ENCODE measurements at places on chromosomes 7 and 10.
A peak's percentile ranks its signal among the peaks of the same experiment; 100 is the strongest.

DNA sequence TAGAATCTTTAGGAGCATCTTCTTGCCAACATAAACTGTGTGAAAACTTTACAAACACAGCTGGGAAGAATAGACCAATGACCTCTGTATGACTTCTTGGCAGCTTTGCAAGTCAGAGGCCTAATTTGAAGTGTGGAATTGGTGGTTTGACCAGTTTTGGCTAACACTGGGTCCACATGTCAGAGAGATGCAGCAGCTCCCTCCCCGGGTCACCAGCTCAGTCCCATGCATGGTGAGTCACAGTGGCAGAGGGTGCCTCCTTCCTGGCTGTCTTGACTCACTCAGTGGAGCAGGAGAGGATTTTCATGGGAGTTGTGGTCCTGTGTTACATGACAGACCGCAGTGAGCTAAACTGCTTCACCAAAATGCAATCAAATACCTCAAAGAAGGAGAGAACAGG is 8.2 kb upstream of the STARD3NL start:
- H3K4me1 ChIP-seq: peaks cover 39% of the 10 kb centered on the region
- no peaks in the 10 kb centered on the region for H3K27me3 ChIP-seq
- H3K36me3 ChIP-seq: no peaks in the 10 kb centered on the region
- H3K27ac ChIP-seq: no peak overlapping the region
- no peak overlapping the region for H3K4me3 ChIP-seq

DNA sequence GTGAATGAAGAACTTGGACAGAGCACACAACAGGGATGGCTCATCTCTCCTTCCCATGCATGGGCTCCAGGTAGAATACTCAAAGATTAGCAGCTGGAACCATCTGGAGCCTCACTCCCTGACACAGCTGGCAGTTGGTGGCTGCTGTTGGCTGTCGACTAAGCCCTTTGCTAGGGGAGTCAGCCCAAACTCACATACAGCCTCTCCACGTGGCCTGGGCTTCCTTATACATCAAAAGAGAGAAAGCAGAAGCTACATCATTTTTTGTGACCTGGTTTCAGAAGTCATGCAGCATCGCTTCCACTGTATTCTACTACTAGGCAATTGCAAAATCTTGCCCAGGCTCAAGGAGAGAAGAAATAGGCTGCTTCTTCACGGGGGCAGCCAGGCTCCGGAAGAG is 24.4 kb downstream of the ASNS start:
- no peaks in the 10 kb centered on the region for H3K4me1 ChIP-seq
- H3K27ac ChIP-seq: no peak overlapping the region
- peaks cover 7% of the 10 kb centered on the region for H3K27me3 ChIP-seq
- no peak for DNase-seq
- H3K36me3 ChIP-seq: peaks cover 8% of the 10 kb centered on the region

DNA sequence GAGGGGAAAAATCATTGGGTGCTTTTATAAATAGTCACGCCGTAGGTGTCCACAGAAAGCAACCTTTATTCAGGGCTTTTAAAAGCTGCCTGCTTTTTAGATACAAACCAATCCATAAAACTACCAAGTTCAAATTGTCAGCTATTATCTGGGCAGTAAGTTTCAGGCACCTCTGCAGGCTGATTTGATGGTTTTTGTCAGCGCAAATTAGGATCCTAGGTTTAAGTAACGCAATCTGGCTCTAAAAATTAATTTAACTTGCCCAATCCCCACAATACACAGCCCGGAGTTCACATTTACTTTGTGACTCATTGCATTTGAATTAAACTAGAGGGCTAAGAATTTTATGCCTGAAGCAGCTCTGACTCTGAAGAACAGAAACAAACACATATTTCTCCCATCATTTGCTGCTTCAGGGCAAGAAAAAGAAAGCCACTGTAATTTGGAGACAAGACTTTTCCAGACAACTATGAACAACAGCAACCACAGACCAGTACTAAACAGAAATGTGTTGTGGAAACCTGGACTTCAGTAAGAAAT is 43.3 kb downstream of the NRP1 start:
- H3K27me3 ChIP-seq: no peaks in the 10 kb centered on the region
- DNase-seq: no peak
- no peaks in the 10 kb centered on the region for H3K4me1 ChIP-seq

DNA sequence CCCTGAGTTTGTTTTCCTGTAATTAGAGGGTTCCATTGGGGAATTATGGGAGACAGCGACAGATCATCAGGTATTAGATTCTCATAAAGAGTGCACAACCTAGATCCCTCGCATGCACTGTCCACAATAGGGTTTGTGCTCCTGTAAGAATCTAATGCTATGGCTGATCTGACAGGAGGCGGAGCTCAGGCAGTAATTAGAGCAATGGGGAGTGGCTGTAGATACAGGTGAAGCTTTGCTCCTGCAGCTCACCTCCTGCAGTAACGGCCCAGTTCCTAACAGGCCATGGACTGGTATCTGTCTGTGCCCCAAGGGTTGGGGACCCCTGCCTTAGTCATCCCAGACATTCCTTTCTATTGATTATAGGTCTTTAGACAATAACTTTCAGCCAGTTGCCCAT is 894 bp upstream of the ZSCAN21 start:
- no peaks in the 10 kb centered on the region for H3K27me3 ChIP-seq
- peak overlapping the region; percentile 35 for H3K4me3 ChIP-seq
- peaks cover 20% of the 10 kb centered on the region for H3K4me1 ChIP-seq
- no peak for DNase-seq

- H3K27ac ChIP-seq: no peak overlapping the region
- H3K27me3 ChIP-seq: no peaks in the 10 kb centered on the region
- no peaks in the 10 kb centered on the region for H3K4me1 ChIP-seq
- no peak for DNase-seq
Observed at GRCh38 chr10:46080886-46081285, 34.8 kb upstream of the MSMB start.

GRCh38 chr7:37290731-37291130 is 157.9 kb downstream of the ELMO1 start:
- no peak for DNase-seq
- peaks cover 12% of the 10 kb centered on the region for H3K36me3 ChIP-seq
- H3K4me3 ChIP-seq: no peak overlapping the region
- H3K4me1 ChIP-seq: peaks cover 40% of the 10 kb centered on the region

DNA sequence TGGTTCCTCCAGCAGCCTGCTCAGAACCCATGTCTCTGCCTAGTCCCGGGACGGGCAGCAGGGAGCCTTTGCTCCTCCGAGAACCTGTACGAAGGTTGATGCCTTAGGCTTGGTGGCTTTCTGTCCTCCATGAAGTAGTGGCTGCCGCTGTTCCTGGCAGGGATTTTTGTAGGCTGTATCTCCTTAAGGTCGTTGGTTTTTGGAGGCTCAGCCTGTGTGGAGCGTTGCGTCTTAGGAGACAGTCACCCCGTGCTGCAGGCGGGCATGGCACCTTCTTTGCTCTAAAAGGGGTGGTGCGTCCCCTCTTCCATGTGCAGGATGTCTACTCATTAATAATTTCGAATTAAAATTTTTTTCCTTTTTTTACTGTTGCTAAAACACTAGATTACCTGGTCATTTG is 92.5 kb downstream of the TRRAP start:
- H3K36me3 ChIP-seq: peaks cover 76% of the 10 kb centered on the region
- H3K27me3 ChIP-seq: no peaks in the 10 kb centered on the region
- H3K4me1 ChIP-seq: no peaks in the 10 kb centered on the region
- H3K27ac ChIP-seq: no peak overlapping the region
- DNase-seq: no peak
- no peak overlapping the region for H3K4me3 ChIP-seq

DNA sequence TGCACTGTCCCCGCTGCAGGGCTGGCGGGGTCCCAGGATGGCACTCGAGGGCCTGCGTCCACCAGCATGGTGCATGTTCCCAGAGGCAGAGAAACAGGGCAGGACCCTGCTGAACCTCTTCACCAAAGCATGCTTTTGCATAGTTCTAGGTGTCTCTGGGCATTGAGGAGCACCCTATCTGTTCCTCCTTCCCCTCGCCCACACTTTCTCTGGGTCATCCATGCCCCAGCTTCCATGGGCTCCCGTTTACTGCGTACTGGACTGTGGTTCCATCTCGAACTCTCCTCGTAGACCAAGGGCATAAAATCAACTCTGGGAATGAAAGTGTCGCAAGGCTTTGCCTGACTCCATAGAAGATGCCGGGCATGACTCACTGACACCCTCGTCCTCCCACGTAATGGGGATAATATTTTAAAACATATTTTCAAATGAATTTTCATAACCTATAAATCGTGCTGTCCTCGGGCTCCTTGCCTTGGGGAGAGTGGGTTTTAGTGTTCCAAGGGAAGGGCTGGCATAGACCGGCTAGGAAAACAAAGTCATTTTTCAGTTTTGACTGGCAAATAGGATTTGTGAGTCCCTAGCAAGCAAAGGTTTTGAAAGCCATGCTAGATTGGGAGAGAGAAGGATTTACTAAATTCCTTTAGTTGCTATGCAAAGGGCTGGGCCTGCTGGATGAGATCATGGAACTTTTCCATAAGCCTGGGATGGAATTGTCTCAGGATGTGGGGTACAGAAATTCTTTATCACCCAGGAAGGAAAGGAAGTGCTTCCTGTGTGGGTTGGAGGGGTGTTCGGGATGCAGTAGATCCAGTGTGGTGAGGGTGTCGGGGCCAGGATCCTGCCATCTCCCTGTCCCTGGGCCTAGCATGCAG is 498.7 kb upstream of the MKI67 start:
- H3K27ac ChIP-seq: no peak overlapping the region
- no peak for DNase-seq
- H3K27me3 ChIP-seq: peaks cover 3% of the 10 kb centered on the region
- no peaks in the 10 kb centered on the region for H3K4me1 ChIP-seq
- no peak overlapping the region for H3K4me3 ChIP-seq

GRCh38 chr7:117091721-117092120 is 138.4 kb downstream of the ST7 start:
- no peaks in the 10 kb centered on the region for H3K27me3 ChIP-seq
- no peaks in the 10 kb centered on the region for H3K36me3 ChIP-seq
- peaks cover 11% of the 10 kb centered on the region for H3K4me1 ChIP-seq
- no peak overlapping the region for H3K4me3 ChIP-seq
- no peak overlapping the region for H3K27ac ChIP-seq

DNA sequence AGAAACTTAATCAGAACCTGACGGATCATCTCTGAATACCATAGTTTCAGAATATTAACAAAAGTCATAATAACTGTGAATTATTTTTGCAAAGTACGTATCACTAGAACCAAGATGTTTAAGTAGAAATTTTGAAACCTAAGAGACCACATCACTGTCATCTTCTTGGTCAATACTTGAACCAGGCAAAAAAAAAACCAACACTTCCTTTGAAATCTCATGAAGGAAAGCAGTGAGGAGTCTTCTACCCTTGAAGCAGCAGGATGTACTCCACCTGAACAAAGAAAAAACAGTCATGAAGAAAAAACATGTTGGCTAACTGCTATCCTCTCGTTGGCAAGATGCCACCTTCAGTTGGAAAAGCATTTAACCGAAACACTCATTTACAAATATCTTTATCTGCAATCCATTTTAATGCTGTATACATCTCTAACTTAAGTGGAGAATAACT is 82.4 kb downstream of the SRPK2 start:
- peaks cover 64% of the 10 kb centered on the region for H3K4me1 ChIP-seq
- H3K36me3 ChIP-seq: peaks cover 16% of the 10 kb centered on the region
- DNase-seq: no peak
- H3K27ac ChIP-seq: no peak overlapping the region

DNA sequence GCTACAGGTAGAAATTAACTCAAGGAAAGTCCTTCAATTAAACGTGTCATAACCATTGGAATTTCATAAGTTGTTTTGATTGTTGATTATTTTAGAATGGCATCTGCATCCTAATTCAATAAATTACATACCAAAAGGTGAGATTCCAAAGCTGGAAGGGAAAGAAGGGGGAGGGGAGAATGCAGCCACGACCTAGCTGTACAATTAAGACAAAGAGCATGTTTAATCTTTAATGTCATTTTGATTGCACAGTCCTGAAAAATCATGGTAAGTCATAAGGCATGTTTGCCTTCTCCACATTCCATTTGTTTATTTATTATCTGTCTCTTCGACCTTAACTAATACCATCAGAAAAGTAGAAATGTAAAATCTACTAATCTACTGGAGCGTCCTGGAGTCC is 358.1 kb downstream of the FRMD4A start:
- no peaks in the 10 kb centered on the region for H3K4me1 ChIP-seq
- H3K27me3 ChIP-seq: peaks cover 3% of the 10 kb centered on the region
- H3K4me3 ChIP-seq: no peak overlapping the region
- H3K27ac ChIP-seq: no peak overlapping the region
- H3K36me3 ChIP-seq: no peaks in the 10 kb centered on the region

- H3K4me1 ChIP-seq: no peaks in the 10 kb centered on the region
- H3K36me3 ChIP-seq: no peaks in the 10 kb centered on the region
- no peak overlapping the region for H3K4me3 ChIP-seq
- no peaks in the 10 kb centered on the region for H3K27me3 ChIP-seq
- DNase-seq: no peak
Observed at GRCh38 chr10:105070952-105071351, 429.9 kb downstream of the SORCS3 start.

DNA sequence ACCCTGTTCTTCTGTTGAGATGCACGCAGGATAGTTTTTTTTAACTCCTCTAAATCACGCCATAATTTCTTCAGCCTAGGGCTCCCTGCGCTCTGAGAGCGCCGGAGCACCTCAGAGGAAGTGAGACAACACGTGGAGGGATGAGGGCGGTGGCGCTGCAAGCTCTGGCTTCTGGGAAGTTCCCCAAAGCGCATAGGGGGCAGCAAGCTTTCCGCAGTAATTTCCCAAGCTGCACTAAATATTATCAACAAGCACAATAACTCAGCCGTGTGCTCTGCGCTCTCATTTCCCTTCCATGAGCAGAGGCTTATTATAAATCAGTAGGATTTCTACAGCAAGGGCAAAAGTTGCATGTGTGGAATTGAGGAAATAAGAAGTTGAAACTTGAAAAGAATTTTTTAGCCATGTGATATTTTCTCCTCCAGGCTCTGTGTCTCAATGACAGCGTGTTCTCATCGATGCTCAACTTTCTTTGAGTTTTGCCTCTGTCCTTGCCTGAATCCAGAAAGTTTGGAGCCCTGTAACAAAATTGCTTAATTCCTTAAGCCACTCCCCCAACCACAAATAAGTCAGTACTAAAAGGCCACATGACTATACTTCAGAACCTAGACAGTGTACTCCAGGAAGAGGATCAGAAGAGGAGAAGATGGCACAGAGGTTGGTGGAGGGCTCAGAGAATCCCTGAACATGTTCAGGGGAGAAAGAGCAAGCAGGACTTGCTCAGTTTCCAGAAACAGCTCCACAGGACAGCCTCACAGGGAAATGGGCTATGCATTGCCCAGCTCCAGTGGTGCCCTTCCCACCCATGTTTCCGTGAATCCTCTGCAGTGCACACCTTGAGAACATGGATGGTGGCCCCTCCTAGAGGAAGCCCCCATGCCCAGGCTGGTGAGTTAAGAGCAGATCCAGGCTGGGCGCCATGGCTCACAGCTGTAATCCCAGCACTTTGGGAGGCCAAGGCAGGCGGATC is 221.5 kb upstream of the GHITM start:
- no peak overlapping the region for H3K4me3 ChIP-seq
- H3K27me3 ChIP-seq: no peaks in the 10 kb centered on the region
- no peak for DNase-seq
- no peaks in the 10 kb centered on the region for H3K36me3 ChIP-seq
- peaks cover 8% of the 10 kb centered on the region for H3K4me1 ChIP-seq
- H3K27ac ChIP-seq: no peak overlapping the region
